ENCODE measurements at places on chromosomes 6 and 20.

DNA sequence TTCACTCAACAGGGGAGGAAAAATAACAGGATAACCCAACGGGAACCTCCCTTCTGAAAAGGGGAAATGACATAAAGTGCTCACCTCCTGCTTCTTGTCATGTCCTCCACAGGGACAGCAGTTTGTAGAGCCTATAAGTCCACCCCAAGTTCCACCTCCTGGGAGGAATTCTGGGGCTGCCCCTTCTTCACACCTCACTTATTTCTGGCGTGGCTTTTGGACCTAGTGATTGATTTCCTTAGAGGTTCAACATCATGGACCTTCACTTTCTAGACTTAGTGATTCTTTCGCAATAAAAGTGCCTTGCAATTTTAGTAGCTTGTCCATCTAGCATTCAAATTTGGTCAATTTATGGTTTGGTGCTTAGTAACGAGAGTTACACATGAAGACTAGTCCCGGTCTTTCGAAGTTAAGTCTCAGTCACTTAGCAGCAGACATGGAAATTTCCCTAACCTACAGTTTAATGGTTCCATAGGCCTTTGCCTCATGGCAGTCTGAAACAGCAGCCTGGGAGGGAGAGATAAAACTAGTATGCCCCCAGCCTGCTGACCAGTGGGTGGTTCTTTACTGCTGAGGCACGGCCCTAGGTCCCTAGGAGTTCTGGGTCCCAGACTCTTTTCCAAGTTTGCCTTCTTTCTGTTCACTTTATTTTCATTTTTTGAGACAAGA, 59.2 kb upstream of the CDKAL1 start:
- DNase-seq = no peak

DNA sequence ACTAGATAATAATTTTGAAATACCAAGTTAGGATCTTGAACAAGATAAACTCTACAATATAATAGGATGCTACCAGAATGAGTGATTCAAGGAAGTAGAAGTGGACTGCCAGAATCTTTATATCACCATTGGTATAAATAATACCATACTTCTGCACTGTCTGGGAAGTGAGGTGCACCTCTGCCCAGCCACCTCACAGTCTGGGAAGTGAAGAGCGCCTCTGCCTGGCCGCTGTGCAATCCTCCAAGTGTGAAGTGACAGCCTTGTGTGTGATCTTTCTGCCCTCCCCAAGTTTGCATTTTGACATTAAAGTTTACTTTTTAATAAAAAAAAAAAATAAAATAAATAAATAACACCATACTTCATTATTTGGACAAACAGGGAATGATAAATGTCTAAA, 18.8 kb downstream of the LATS1 start:
- no peak for DNase-seq

DNA sequence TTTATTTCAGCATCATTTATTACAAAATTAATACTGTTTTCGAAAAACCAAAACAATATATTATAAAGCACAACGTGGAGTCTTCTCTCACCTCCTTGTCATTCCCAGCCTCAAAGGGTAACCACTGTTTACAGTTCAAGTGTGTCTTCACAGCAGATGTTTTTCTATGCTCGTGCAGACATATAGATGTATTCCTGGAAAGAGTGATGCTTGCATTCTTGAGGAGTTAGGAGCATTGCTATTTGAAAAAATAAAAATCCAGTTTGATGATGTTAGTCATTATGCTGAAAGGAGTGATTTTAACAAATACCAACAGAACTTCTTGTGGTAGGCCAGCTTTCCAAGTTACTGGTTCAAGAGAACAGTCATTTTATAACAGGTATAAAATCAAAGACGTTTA, 234.9 kb downstream of the BCKDHB start:
- DNase-seq = no peak

DNA sequence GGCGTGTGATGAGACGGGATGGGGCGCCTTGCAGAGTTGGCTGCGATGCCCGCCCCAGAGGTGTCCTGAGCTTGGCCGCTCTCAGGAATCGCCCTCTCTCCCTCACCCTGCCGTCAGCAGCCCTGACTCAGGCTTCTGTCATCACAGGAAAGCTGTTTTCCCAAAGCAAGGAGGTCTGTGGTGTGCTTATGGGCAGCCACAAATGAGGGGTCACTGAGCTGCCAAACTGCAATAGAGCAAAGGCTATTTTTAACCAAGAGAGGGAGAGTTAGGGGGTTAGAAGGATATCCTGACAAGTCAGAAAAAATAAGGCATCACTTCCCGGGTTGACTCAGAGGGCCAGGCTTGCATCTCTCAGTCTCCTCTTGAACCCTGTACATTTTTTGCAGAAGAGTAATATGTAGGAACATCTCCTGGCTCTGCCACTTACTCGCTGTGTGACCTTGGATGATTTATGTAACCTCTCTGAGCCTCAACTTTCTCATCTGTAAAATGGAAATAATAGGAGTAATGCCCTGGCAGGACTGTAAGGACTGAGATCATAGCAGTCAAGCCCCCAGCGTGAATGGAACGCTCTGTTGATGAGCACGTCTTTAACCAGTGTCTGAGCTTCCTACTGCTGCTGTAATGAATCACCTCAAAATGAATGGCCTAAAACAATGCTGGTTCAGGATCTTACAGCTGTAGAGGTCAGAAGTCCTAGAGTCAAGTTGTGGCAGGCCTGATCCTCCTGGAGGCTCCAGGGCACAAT, 181.9 kb downstream of the NFATC2 start:
- DNase-seq = no peak

DNA sequence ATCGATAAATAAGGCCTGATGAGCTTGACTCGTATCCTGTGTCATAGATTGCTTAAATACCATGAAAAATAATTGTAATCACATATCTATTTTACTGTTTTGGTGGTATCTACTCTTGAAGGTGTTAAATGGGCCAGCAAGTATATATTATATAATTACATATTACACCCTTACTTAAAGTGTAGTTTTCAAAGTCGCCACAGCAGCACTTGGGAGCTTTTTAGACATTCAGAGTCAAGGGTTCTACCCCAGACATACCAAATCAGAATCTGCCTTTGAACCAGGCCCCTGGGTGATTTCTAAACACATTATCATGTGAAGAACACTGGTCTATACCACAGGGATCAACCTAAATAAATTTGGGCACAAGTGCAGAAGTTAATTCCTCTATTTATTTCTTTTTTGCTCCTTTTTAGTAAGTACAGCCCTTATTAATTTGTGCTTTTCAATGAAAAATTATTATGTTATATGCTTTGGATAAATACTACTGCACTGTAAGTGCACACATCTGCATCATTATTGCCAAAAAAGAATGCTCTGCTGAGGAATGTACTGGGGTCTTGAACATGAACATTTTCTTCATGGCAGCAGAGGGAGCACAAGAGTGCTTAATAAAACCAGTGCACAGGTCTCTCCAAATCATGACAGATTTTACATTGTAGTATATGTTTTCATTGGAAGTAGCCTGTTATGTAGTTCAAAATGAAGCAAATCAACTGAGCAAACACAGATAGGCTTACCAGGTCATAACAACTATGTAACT, 3.1 kb upstream of the ATXN1 start:
- no peak for DNase-seq

DNA sequence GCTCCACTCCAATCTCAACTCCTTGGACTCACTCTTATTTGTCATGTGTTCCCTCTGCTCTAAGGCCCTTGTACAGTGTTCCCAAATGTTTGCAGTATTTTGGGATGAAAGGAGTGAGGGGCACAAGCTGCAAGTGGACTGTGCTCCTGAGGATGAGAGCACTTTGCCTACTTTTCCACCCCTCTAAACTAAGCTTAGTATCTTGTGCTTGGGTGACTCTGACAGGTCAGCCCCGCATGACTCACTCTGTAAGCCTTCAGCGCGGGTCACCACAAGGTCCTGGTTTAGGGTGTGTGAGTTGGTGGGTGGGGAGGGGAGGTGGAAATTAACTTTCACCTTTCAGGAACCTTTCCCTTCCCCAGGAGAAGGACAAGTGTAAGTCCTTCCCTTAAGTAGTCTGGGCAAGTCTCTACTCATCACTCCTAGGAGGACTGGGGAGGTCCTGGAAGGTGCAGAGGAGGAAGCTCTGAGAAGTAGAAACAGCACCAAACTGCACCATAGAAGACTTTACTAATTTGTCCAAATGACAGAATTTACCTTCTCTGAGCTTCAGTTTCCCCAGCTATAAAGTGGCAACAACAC, 68.8 kb upstream of the EPB41L1 start:
- DNase-seq = no peak

DNA sequence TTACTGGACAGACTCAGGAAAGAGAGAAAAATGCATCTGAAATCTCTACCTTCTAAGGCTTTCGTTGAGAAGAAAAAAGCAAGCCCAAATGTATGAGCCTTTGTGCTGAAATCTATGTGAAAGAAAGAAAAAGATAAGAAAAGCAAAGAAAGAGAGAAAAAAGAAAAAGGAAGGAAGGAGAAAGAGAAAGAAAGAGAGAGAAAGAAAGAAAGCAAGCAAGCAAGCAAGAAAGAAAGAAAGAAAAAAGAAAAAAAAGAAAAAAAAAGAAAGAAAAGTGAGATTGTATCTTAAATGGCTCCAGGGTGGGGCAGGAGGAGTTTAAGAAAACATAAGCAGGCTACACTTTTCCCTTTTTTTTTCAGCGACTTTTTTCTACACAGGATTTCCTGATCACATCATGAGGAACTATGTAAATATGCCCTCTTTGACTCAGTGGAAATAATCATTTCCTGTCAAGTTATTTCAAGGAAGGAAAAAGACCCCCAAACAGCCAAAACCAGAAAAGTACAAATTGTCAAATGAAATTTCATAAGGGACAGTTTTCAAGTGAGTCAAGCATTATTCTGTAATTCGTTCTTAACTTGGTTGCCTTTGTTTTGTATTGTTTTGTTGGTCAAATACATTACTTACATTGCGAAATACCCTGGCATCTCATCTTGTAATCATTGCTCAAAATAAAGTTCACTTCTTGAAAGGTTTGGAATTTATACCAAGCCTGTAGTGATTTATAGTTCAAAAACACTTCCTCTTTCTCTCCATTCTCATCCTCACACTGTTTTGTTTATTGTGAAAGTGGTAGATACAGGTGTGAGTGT, 79.5 kb upstream of the RNF217 start:
- DNase-seq = no peak

GRCh38 chr6:10307476-10307875, 107.4 kb downstream of the TFAP2A start:
- DNase-seq = no peak

- no peak for DNase-seq
Measured at GRCh38 chr6:10495029-10495428, 26.1 kb upstream of the GCNT2 start.

- DNase-seq = no peak
Measured at GRCh38 chr20:51470907-51471411, 71.6 kb downstream of the NFATC2 start.

DNA sequence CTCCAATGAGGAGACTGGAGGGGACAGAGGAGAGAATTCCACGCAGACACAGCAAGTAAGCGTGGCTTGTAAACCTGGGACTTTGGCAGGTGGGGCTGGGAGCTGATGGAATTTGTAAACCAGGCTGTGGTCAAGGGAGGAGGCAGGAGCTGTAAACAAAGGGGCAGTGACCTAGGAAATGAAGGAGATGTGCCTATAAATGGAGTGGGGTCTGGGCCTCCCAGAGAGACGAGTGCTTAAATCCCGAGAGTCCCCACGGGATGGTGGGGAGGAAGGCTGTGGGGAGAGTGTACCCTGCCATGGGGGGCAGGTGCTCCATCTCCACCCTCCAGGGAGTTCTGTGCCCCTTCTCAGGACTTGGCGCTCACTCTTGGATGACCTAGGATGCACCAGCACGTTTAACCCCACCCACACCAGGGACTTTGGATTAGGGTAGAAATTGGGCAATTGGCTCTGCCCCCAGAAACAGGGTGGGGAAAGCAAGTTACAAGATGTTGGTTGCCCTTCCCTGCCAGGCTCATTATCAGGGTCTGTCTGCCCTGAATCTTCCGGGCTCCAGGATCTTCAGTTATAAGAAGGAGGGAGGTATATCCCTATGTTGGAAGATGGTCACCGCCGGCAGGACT, 4.0 kb upstream of the DHX16 start:
- DNase-seq = no peak

GRCh38 chr6:93040375-93040774, 379.0 kb downstream of the EPHA7 start:
- DNase-seq = no peak

GRCh38 chr6:56424064-56424463, 176.7 kb upstream of the COL21A1 start:
- no peak for DNase-seq

- no peak for DNase-seq
Measured at GRCh38 chr6:72944660-72945059, 280.6 kb downstream of the KHDC1L start.

DNA sequence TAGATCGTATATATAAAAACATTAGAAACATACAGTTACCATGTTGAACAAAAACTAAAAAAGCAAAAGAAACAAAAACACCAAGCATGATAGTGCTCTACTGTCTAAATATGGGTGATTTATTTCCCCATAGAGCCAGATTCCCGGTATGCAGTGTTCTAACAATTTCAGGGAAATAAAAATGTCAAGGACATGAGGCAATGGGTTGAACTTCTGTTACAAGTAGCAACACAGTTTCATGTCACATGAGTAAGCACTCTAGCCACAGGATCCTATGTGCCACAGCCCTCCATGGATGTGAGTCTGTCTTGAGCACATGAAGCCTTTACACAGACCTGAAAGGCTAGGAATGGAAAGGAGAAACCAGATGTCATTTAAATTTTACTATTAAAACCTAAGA, 96.0 kb downstream of the MAP3K5 start:
- DNase-seq = peak; percentile 17

- no peak for DNase-seq
Measured at GRCh38 chr20:13202565-13202964, 18.5 kb upstream of the ISM1 start.

- no peak for DNase-seq
Measured at GRCh38 chr6:115691433-115691832, 369.3 kb downstream of the FRK start.

DNA sequence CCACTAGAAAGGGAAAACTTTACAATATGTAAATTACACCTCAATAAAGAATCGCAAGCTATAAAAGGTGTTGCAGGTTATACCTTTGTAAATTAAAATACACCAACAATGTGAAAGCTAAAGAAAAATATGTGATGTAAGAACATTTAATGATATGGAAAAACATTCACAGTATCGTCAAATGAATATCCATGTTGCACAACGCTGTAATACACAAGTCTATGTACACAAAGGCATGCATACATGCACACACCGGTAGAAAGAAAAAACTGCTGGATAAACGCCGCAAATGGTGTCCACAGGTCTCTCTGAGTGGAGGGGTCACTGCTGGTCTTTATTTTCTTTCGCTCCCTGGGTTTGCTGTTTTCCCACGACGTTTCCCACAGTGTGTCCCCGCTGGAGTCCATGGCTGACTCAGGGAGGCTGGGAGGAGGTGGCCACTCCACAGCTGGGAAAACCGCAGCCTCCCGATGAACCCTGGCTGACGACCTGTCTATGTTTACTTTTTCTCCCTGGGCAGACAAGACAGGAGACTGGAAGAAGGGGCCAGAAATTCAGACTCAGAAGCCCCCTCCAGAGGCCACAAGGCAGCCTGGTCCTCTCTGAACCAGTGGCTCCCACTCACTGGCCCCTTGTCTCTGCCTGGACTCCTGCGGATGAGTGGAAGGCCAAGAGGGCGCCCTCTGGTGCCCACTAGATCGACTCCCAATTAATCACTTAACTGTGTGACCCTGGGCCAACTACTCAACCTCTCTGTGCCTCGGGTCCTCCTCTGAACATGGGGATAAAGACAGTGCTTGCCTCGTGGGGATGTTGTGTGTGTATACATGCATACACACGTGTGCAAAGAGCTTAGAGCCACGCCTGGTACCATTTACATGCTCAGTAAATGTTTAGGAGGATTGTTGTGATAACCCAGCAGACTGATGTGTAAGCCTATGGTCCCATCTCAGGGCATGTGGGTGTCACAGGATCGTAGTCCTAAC, 12.8 kb upstream of the BPI start:
- no peak for DNase-seq

Measured in tibial nerve (tissue), 4 donors.